CD4-positive, alpha-beta memory T cell (primary cell): ENCODE measurements at places on chromosomes 12 and 14. TPM values are rescaled to one million over a fixed set of nuclear protein-coding genes. Genes with fewer than 3 reads are reported as not detected.
A peak's percentile ranks its signal among the peaks of the same experiment; 100 is the strongest.

The KRT72 gene
- 8.4 TPM for total RNA-seq

The GNB3 gene
- 5.1 TPM for total RNA-seq

The AGAP2 gene
- 63.2 TPM for total RNA-seq

The OR6C2 gene
- total RNA-seq: not detected

The EPYC gene
- not detected for total RNA-seq

The RPS29 gene
- total RNA-seq: 3,749 TPM

The PUS7L gene
- 25.6 TPM for total RNA-seq

The AQP5 gene
- not detected for total RNA-seq

The MYH7 gene
- total RNA-seq: not detected

The NXPH4 gene
- not detected for total RNA-seq

The NPFF gene
- not detected for total RNA-seq

The LRP1-AS gene
- total RNA-seq: not detected

The ARL6IP4 gene
- 180 TPM for total RNA-seq

The MAP3K9 gene
- 5.8 TPM for total RNA-seq

The DLK1 gene
- not detected for total RNA-seq

GRCh38 chr14:36325853-36326252 is 5.4 kb upstream of the MBIP start:
- peaks cover 3% of the 10 kb centered on the region for H3K4me1 ChIP-seq
- no peak for DNase-seq
- H3K27me3 ChIP-seq: no peaks in the 10 kb centered on the region
- no peaks in the 10 kb centered on the region for H3K36me3 ChIP-seq

DNA sequence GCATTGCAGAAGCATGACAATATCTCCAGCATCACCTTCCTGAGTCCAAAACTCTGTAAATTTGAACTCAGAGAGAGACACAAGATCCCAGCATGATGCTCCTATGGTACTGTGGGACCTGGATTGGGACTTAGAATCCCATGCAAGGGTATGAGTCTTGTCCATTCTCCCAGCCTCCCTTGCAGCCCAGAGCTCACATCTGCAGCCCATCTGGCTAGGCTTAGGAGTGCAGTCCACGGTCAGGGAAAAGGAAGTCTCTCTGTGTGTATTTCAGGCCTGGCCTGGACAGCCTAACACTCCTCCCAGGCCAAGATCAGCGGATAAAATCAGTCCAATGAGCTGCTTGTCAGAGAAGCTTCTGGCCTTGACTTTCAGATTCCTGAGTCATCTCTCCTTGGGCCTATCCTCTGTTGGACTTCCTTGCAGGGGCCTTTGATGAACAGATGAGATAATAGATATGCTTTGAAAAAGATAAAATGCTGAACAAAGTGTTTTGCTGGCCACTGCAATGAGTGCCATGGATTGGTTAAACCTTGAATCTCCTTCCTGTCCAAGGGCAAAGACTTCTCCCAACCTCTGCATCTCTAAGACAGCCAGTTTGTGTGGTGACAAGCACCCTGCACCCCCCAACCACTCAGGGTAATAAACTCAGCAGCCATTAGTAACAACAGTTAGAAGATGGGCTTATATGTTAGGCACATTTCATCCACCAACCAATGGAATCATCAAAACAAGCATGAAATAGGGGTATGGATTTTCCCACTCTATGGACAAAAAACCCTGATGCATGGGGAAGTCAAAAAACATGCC is 412.8 kb upstream of the TBX3 start:
- no peak overlapping the region for H3K4me3 ChIP-seq
- no peaks in the 10 kb centered on the region for H3K36me3 ChIP-seq
- no peaks in the 10 kb centered on the region for H3K4me1 ChIP-seq
- no peak overlapping the region for H3K27ac ChIP-seq
- DNase-seq: no peak
- no peaks in the 10 kb centered on the region for H3K27me3 ChIP-seq

GRCh38 chr14:104632781-104633180 is 28.2 kb upstream of the TMEM179 start:
- H3K4me3 ChIP-seq: no peak overlapping the region
- no peak for DNase-seq
- no peaks in the 10 kb centered on the region for H3K36me3 ChIP-seq
- no peaks in the 10 kb centered on the region for H3K27me3 ChIP-seq
- no peaks in the 10 kb centered on the region for H3K4me1 ChIP-seq

GRCh38 chr12:81539279-81539678 is 219.9 kb downstream of the PPFIA2 start:
- H3K36me3 ChIP-seq: no peaks in the 10 kb centered on the region
- no peaks in the 10 kb centered on the region for H3K27me3 ChIP-seq
- no peak for DNase-seq
- H3K27ac ChIP-seq: no peak overlapping the region
- H3K4me1 ChIP-seq: no peaks in the 10 kb centered on the region

- no peak overlapping the region for H3K4me3 ChIP-seq
- no peaks in the 10 kb centered on the region for H3K36me3 ChIP-seq
- H3K27me3 ChIP-seq: no peaks in the 10 kb centered on the region
- no peak overlapping the region for H3K27ac ChIP-seq
- no peaks in the 10 kb centered on the region for H3K4me1 ChIP-seq
- DNase-seq: no peak
Observed at GRCh38 chr14:65676361-65677014, 264.0 kb downstream of the FUT8 start.

DNA sequence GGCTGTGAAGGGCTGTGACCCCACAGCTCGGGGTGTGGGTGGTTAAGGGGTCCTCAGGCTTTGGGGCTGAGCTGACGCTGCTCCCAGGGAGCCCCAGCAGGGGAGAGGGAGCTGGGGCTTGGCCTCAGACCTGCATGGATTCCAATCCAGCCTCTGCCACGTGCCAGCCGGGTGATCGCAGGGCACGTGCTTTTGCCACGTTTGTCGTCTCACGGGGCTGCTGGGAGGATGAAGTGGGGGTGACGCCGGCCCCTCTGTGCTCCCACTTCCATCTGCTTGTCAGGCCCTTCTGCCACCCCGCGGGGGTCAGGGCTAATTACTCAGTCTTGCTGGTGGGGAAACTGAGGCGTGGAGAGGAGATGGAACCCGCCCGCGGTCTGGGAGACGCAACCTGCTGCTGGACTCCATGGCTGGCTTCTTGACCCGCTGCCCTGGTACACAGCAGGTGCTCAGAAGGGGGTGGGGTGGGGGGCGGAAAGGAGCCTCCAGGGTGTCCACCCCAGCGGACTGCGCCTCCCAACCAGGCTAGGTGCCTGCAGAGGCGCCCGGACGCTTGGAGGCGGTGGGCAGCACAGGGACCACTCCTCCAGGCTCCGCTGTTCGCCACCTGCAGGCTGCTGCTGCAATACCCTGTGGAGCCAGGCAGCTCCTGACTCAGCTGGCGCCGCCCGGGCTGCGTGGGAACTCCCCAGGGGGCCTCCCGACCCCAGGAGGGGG is 36.4 kb upstream of the PRIMA1 start:
- H3K27ac ChIP-seq: no peak overlapping the region
- no peaks in the 10 kb centered on the region for H3K27me3 ChIP-seq
- no peak overlapping the region for H3K4me3 ChIP-seq

- peaks cover 35% of the 10 kb centered on the region for H3K4me1 ChIP-seq
- no peaks in the 10 kb centered on the region for H3K27me3 ChIP-seq
- no peak overlapping the region for H3K27ac ChIP-seq
- H3K4me3 ChIP-seq: no peak overlapping the region
- no peak for DNase-seq
Observed at GRCh38 chr14:70897464-70897863, 9.8 kb upstream of the PCNX1 start.

DNA sequence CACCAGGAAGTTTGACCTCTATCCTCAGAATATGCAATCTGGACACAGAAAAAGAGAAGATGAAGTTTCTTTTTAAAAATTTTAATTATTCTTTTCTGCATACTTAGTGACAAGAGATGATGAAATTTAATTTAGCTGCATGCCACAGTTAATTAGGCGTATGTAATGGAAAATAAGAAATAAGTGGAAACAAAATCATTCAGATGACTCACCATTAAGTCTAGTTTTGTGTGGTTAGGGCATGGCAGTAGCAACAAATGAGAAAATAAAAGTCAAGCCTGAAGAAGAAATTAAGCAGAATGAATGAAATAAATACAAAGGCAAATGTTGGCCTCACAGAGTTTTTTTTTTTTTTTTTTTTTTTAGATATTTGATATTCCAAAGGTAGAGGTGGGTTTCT is 30.9 kb upstream of the KLRD1 start:
- H3K36me3 ChIP-seq: no peaks in the 10 kb centered on the region
- H3K27me3 ChIP-seq: peaks cover 3% of the 10 kb centered on the region
- H3K4me3 ChIP-seq: no peak overlapping the region
- H3K4me1 ChIP-seq: no peaks in the 10 kb centered on the region

DNA sequence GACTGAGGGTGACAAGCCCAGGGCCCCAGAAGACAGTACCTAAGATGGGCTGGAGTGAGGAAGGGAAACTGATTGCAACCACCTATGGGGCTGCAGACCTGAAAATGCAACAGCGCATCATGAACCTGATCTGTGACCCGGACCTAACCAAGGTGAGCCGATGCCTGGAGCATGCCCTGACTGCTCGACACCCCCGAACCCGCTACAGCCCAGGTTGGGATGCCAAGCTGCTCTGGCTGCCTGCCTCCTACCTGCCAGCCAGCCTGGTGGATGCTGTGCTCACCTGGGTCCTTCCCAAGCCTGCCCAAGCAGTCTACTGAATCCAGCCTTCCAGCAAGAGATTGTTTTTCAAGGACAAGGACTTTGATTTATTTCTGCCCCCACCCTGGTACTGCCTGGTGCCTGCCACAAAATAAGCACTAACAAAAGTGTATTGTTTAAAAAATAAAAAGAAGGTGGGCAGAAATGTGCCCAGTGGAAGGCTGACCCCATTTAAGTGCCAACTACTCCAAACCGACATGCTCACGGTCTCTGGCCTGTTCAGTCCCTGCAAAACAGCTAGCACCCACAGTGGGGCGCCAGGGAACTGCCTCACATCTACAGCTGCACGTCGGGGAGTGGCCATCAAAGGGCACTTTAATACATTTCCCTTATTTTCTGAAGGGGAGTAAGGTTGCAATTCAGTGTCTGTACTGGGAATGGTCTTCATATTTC is 4.2 kb downstream of the RDH5 start:
- H3K27ac ChIP-seq: no peak overlapping the region
- no peak overlapping the region for H3K4me3 ChIP-seq
- peak; percentile 62 for DNase-seq
- H3K36me3 ChIP-seq: peaks cover 15% of the 10 kb centered on the region

GRCh38 chr14:64725879-64726584 is 21.8 kb downstream of the PLEKHG3 start:
- H3K4me1 ChIP-seq: peaks cover 100% of the 10 kb centered on the region
- DNase-seq: no peak
- H3K36me3 ChIP-seq: peaks cover 17% of the 10 kb centered on the region
- no peaks in the 10 kb centered on the region for H3K27me3 ChIP-seq
- H3K27ac ChIP-seq: peak overlapping the region; percentile 55

DNA sequence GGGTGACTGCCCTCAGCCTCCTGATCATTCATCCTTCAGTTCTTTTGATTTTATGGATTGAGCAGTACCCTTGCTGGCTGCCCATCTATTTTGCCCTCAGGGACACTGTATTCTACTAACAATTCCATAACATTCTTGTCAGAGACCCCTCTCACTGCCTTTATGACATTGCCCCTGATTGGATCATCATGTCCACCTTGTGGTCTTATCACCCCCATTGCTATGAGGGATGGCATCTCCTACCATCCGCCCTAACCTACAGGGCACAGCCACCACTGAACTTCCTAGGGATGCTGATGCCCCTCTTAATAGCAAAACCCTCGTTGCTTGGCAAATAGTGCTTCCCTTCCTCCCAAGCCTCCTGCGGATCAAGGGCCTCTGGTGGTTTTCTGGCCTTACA is 38.8 kb upstream of the HMGA2 start:
- no peaks in the 10 kb centered on the region for H3K27me3 ChIP-seq
- no peak overlapping the region for H3K27ac ChIP-seq
- no peak for DNase-seq
- H3K4me1 ChIP-seq: no peaks in the 10 kb centered on the region
- H3K36me3 ChIP-seq: no peaks in the 10 kb centered on the region

GRCh38 chr12:116442946-116443345 is 116.2 kb upstream of the MAP1LC3B2 start:
- H3K36me3 ChIP-seq: no peaks in the 10 kb centered on the region
- H3K27me3 ChIP-seq: no peaks in the 10 kb centered on the region
- no peak overlapping the region for H3K4me3 ChIP-seq
- no peak for DNase-seq

- no peak overlapping the region for H3K27ac ChIP-seq
- no peaks in the 10 kb centered on the region for H3K27me3 ChIP-seq
- no peak for DNase-seq
- no peaks in the 10 kb centered on the region for H3K36me3 ChIP-seq
- no peak overlapping the region for H3K4me3 ChIP-seq
Observed at GRCh38 chr14:51160871-51161270, 66.0 kb upstream of the TRIM9 start.

- H3K36me3 ChIP-seq: no peaks in the 10 kb centered on the region
- H3K27me3 ChIP-seq: no peaks in the 10 kb centered on the region
- H3K27ac ChIP-seq: no peak overlapping the region
- no peak overlapping the region for H3K4me3 ChIP-seq
Observed at GRCh38 chr12:127273626-127274025, 993.3 kb upstream of the TMEM132C start.

- no peaks in the 10 kb centered on the region for H3K4me1 ChIP-seq
- no peaks in the 10 kb centered on the region for H3K36me3 ChIP-seq
- no peak overlapping the region for H3K4me3 ChIP-seq
- H3K27me3 ChIP-seq: peaks cover 3% of the 10 kb centered on the region
- H3K27ac ChIP-seq: no peak overlapping the region
Observed at GRCh38 chr12:107855471-107855870, 81.0 kb downstream of the ASCL4 start.

- no peaks in the 10 kb centered on the region for H3K36me3 ChIP-seq
- peaks cover 66% of the 10 kb centered on the region for H3K4me1 ChIP-seq
- peak overlapping the region; percentile 57 for H3K27ac ChIP-seq
Observed at GRCh38 chr14:106506881-106507305, 980.5 kb downstream of the TMEM121 start.

GRCh38 chr12:11795913-11796459 is 146.5 kb downstream of the ETV6 start:
- no peak for DNase-seq
- no peaks in the 10 kb centered on the region for H3K36me3 ChIP-seq
- no peak overlapping the region for H3K4me3 ChIP-seq
- peaks cover 27% of the 10 kb centered on the region for H3K4me1 ChIP-seq
- no peak overlapping the region for H3K27ac ChIP-seq

GRCh38 chr14:59688224-59689170 is 111.9 kb upstream of the CCDC175 start:
- DNase-seq: peak; percentile 24
- no peak overlapping the region for H3K27ac ChIP-seq
- H3K36me3 ChIP-seq: no peaks in the 10 kb centered on the region
- no peaks in the 10 kb centered on the region for H3K27me3 ChIP-seq
- H3K4me1 ChIP-seq: no peaks in the 10 kb centered on the region

- H3K4me3 ChIP-seq: no peak overlapping the region
- no peak overlapping the region for H3K27ac ChIP-seq
- no peaks in the 10 kb centered on the region for H3K36me3 ChIP-seq
- H3K27me3 ChIP-seq: no peaks in the 10 kb centered on the region
- DNase-seq: no peak
Observed at GRCh38 chr12:118271770-118272417, 100.8 kb downstream of the TAOK3 start.

DNA sequence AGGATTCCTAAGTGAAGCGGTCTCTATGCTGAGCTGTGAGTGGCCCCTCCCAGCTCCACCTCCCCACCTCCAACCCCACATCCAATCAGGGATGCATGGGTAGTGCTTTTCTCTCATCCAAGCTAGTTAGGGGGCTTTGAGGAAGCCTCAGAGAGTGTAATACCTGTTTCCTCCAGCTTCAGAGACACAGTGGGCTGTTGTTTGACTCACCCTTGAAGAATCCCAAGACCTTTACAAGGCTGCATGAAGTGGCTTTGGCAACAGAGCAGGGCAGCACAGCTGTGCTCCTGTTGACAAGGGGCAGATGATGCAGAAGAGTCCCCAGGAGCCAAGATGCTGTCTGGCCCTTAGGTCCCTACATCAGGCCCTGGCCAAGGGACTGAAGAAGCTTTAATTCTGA is 27.1 kb upstream of the CLMN start:
- no peak for DNase-seq
- no peaks in the 10 kb centered on the region for H3K36me3 ChIP-seq
- H3K27ac ChIP-seq: no peak overlapping the region
